ENCODE measurements at places on chromosomes 4 and X. TPM values are rescaled to one million over a fixed set of nuclear protein-coding genes. Genes with fewer than 3 reads are reported as not detected.

The CFP gene
- total RNA-seq = 2.2 TPM

The TMEM31 gene
- not detected for total RNA-seq

The BMP3 gene
- 0.10 TPM for total RNA-seq

The TRMT44 gene
- total RNA-seq = 36.7 TPM

The FSTL5 gene
- total RNA-seq = 0.27 TPM

The HSFX3 gene
- not detected for total RNA-seq

The SORCS2 gene
- 2.4 TPM for total RNA-seq

The UCHL1 gene
- 1,758 TPM for total RNA-seq

The IDUA gene
- 0.62 TPM for total RNA-seq

The GK2 gene
- total RNA-seq = not detected

The FTHL17 gene
- total RNA-seq = not detected

DNA sequence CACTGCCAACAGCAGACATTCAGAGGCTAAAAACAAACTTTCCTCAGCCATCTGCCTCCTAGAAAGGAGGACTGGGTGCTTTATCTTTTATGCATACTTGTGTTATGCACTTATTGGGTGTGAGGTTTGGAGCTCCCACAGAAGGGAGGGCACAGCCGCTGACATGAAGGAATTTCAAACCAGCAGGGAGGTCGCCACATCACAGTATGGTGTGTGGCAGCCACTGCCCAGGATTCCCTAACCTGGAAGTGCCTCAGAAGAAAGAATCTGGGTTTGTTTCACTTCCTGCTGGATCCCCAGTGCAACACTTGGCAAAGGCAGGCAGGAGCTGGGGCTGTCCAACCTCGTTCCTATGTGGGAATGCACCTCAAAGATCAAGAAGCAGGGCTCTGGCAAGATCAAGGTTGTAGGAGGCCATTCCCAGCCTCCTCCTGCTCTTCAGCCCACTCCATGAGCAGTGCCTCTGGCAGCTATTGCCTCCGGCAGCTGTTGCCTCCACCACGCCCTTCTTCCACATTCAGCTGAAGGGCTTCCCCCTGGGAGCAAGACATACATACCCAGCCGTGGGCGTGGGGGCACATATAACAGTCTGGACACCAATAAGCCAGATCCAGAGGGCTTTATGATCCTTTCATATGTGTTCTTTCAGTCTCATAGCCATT, 109.0 kb upstream of the MAMLD1 start:
- no peak overlapping the region for H3K27ac ChIP-seq
- H3K4me3 ChIP-seq = no peak overlapping the region

- no peak for DNase-seq
- no peak overlapping the region for H3K4me3 ChIP-seq
- no peak overlapping the region for H3K27ac ChIP-seq
- no peaks in the 10 kb centered on the region for H3K27me3 ChIP-seq
Measured at GRCh38 chr4:24729119-24729730, 66.1 kb upstream of the SOD3 start.

- H3K36me3 ChIP-seq = peaks cover 5% of the 10 kb centered on the region
- H3K4me1 ChIP-seq = peaks cover 33% of the 10 kb centered on the region
- peak overlapping the region; percentile 74 for H3K4me3 ChIP-seq
Measured at GRCh38 chr4:138239491-138239890, 2.7 kb downstream of the SLC7A11 start.

DNA sequence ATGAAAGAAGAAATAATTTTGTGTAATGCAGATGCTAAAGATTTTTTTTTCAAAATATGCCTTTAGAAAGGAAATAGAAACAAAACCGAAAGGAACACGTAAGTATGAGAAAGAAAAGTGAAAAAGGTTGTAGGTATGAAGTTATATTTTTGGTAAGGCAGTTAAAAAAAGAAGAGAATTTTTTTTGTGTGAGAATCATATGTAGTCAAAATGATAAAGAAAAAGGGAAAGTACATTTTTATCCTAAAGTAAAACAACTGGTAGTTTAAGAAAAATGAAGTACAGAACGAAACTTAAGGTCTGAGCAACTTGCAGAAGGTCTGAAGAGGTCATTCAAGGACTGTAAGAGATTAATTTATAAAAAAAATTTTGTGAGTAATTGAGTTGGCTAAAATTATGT, 164.0 kb upstream of the TRAM1L1 start:
- no peaks in the 10 kb centered on the region for H3K36me3 ChIP-seq
- no peaks in the 10 kb centered on the region for H3K27me3 ChIP-seq
- H3K27ac ChIP-seq = no peak overlapping the region
- H3K4me1 ChIP-seq = no peaks in the 10 kb centered on the region

DNA sequence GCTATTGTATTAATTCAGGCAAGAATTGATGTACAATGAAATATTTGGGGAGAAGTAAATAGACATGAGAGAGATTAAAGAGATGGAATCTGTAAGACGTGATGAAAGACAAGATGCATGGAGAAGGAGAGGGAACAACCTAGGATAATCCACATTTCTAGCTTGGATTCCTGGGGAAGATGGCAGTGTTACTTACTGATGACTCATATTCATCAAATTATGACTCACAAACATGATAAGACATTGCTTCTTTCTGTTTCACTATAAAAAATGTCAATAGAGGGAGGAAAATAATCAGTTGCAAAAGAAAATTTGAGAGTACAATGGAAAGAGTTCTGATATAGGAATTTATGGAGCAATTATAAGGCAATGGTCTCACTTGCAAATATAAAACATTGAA, 104.1 kb upstream of the BMP3 start:
- DNase-seq = no peak
- no peaks in the 10 kb centered on the region for H3K27me3 ChIP-seq
- no peak overlapping the region for H3K27ac ChIP-seq
- no peaks in the 10 kb centered on the region for H3K4me1 ChIP-seq

- DNase-seq = no peak
- H3K27me3 ChIP-seq = no peaks in the 10 kb centered on the region
- H3K36me3 ChIP-seq = peaks cover 14% of the 10 kb centered on the region
- no peaks in the 10 kb centered on the region for H3K4me1 ChIP-seq
Measured at GRCh38 chrX:131728295-131729145, 184.6 kb downstream of the OR13H1 start.

DNA sequence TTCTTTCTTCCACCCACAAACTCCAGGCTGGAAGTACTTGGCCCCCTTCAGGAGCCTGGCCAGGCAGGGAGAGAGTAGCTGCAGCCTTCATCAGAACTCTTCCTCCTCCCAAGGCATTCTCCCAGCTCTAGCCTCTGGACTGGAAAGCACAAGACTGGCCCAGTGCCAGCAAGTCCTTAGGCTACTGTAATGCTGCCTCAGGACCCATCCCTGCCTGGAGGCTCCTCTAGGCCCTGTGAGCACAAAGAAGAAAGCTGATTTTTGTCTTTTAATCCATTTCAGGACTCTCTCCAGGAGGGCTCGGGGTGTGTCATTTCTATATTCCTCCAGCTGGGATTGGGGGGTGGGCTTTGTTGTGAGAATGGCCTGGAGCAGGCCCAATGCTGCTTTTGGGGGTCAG, 10.8 kb downstream of the AWAT2 start:
- H3K27me3 ChIP-seq = no peaks in the 10 kb centered on the region
- no peak overlapping the region for H3K4me3 ChIP-seq
- DNase-seq = no peak
- no peaks in the 10 kb centered on the region for H3K4me1 ChIP-seq

GRCh38 chrX:136259543-136259942, 8.3 kb upstream of the MAP7D3 start:
- H3K27ac ChIP-seq = no peak overlapping the region
- DNase-seq = no peak
- H3K27me3 ChIP-seq = no peaks in the 10 kb centered on the region
- no peak overlapping the region for H3K4me3 ChIP-seq

DNA sequence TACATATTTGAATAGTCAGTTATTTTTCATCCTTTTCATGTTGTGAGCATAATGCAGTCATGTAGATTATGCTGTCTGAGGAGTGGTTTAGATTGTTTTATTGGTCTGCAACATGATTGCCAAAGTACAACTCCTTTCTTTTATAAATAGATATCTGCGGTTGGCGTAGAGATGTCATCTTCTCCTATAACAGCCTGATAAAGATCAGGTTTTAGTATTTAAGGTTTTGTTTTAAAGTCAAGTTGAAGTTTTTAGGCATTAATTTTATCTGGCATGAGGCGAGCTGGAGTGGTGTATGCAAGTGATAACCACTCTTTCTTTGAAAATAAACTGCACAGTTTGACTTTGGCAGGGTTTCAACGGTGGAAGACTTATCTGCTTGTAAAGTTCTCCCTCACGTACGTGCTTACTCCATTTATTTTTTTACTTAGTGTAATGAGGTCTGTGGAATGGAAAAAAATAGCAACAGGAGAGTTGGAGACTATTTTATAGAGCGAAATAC, 126.3 kb downstream of the FBXO8 start:
- no peak overlapping the region for H3K4me3 ChIP-seq
- peaks cover 3% of the 10 kb centered on the region for H3K4me1 ChIP-seq
- H3K27me3 ChIP-seq = no peaks in the 10 kb centered on the region
- DNase-seq = no peak

DNA sequence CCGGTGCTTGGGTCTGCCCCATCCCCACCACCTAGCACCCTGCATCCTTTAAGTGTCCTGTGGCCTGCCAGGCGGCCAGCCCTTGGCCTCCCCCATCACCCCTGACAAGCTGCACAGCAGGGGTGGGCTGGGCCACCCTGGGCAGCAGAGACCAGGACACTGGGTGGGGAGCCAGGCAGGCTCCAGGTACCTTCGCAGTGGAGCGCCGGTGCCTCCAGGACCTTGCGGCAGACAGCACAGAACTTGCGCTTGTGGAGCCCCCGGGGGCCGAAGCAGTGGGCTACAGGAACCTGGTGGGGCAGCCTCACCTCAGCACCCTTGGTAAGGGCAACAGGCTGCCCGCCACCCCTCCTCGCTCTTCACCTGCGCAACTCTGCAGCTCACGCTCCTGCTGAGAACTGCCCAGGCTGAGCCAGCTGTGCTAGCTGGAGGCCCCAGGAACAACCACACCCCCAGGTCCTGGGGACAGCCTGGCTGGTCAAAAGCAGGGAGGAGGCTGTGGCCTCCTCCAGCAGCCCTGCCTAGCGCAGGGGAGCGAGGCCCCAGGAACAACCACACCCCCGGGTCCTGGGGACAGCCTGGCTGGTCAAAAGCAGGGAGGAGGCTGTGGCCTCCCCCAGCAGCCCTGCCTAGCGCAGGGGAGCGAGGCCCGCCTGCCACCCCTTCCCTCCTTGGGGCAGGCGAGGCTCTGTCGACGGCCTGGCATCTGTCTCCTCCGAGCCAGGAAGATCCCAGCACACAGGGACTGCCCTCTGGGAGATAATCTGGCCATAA, 4.6 kb downstream of the DGKQ start:
- peak overlapping the region; percentile 40 for H3K4me3 ChIP-seq
- no peak for DNase-seq
- H3K27me3 ChIP-seq = peaks cover 15% of the 10 kb centered on the region
- H3K36me3 ChIP-seq = no peaks in the 10 kb centered on the region
- no peak overlapping the region for H3K27ac ChIP-seq

DNA sequence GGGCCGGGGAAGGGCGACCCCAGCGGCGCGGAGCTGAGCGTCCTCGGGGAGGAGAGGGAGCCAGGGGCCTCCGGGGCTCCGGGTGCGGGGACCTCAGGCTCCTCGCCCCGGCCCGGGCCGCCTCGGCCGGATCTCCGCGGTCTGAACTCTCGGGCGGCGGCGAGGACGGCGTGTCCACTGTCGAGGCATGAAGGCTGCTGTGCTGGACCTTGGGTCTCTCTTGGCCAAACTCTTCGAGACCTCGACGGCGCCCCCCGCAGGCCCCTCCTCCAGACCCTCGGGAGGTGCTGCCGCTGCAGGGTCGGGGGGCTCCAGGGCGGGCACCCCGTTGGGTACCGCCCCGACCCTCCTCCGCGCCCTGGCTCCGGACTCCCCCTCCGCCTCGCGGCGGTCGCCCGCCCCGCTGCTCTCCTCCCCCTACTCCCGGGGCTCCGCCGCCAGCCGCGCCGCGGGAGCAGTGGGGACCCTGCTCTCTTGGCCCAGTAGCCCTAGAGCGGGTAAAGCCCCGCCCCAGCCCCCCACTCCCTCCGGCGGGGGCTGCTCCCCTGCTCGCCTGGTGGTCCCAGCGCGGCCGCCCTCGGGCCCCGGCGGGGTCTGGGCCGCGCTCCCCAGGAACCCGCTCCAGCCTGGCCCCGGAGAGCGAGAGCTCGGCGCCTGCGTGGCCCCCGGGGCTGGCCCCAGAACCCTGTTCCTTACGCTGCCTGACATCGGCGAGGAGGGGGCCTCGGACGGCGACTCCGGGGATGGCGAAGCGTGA, 564 bp downstream of the FAM149A start:
- peak overlapping the region; percentile 68 for H3K4me3 ChIP-seq
- peak; percentile 52 for DNase-seq
- peaks cover 39% of the 10 kb centered on the region for H3K27me3 ChIP-seq
- H3K27ac ChIP-seq = no peak overlapping the region
- H3K36me3 ChIP-seq = no peaks in the 10 kb centered on the region
- H3K4me1 ChIP-seq = peaks cover 16% of the 10 kb centered on the region

- peak; percentile 18 for DNase-seq
- no peaks in the 10 kb centered on the region for H3K36me3 ChIP-seq
- H3K27me3 ChIP-seq = no peaks in the 10 kb centered on the region
- H3K4me3 ChIP-seq = no peak overlapping the region
Measured at GRCh38 chr4:90537491-90537890, 410.3 kb downstream of the CCSER1 start.

DNA sequence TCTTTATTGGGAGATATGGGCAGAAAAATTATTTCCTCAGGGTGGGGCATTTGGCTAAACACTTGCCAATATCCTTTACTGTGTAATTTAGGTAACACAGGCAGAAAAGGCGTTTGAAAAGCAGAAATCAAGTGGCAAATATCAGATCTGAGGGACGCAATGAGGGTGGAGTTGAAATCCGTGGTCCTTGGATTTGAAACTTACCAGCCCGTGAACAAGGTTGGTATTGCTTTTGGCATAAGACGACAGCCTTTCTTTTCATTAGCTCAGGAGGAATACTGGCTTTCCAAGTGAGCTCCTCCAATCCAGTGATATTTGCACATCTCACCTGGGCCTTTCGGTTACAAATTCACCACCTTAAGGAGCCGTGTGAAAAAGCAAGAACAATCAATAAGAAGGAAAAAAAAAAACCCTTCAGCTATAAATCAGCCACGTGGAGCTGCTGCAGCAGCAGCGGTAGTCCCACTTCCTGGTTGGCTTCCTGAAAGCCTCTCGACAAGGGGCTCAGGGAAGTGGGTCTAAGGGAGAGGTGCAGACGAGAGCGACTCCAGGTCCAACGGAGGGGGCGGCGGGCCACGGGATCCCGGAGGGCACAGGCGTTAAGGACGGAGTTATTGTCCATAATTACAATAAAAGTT, 734 bp upstream of the GALNT7 start:
- peak overlapping the region; percentile 99 for H3K27ac ChIP-seq
- DNase-seq = peak; percentile 73
- H3K27me3 ChIP-seq = no peaks in the 10 kb centered on the region
- peak overlapping the region; percentile 97 for H3K4me3 ChIP-seq
- peaks cover 31% of the 10 kb centered on the region for H3K4me1 ChIP-seq
- H3K36me3 ChIP-seq = no peaks in the 10 kb centered on the region

GRCh38 chrX:68084765-68085164, 348.5 kb downstream of the OPHN1 start:
- no peak for DNase-seq
- H3K27me3 ChIP-seq = no peaks in the 10 kb centered on the region
- no peak overlapping the region for H3K27ac ChIP-seq
